ENCODE measurements at places on chromosomes 1 and 21. TPM values are rescaled to one million over a fixed set of nuclear protein-coding genes. Genes with fewer than 3 reads are reported as not detected.

ADGRL4 gene
- total RNA-seq: not detected

- DNase-seq: peak; percentile 37
Observed at GRCh38 chr1:212291505-212292134, 6.4 kb downstream of the PPP2R5A start.

GRCh38 chr1:31199949-31200348 lies 39.7 kb downstream of the NKAIN1 start:
- no peak for DNase-seq

- peak; percentile 69 for DNase-seq
Observed at GRCh38 chr1:24586970-24587820, 31.3 kb downstream of the NCMAP start.

DNA sequence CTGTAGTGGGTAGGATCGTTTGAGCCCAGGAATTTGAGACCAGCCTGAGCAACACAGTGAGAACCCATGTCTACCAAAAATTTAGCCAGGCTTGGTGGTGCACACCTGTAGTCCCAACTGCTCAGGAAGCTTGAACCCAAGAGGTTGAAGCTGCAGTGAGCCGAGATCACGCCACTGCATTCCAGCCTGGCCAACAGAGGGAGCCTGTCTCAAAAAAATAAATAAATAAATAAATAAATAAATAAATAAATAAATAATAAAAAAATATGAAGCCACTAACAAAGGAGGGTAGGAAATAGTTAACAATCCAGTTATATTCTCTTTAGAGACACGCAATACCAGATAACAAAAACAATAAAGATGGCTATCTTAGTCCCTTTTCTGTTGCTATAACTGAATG lies 11.9 kb upstream of the CBR3 start:
- DNase-seq: no peak

RXRG gene
- total RNA-seq: not detected

DNA sequence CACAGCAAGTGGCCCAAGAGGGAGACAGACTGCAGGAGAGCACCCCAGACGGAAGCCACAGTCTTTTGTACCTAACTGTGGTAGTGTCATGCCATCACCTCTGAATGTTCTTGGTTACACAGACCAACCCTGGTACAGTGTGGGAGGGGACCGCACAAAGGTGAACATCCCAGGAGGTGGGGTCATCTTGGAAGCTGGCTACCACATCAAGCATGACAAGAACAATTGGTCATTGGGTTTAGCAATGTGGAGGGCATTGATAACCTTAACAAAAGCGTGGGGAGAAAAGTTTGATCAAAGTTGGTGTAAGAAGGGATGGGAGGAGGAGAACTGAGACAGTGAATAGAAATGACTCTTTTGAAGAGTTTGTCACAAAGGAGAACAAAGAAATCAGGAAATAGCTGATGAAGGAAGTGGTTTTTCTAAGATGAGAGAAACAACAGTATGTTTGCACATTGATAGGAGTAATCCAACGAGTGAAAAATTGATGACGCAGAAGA lies 87.1 kb upstream of the CACNA1E start:
- DNase-seq: no peak

GRCh38 chr1:192936313-192937018 lies 122.7 kb downstream of the UCHL5 start:
- DNase-seq: no peak

RGS16 gene
- not detected for total RNA-seq

DNA sequence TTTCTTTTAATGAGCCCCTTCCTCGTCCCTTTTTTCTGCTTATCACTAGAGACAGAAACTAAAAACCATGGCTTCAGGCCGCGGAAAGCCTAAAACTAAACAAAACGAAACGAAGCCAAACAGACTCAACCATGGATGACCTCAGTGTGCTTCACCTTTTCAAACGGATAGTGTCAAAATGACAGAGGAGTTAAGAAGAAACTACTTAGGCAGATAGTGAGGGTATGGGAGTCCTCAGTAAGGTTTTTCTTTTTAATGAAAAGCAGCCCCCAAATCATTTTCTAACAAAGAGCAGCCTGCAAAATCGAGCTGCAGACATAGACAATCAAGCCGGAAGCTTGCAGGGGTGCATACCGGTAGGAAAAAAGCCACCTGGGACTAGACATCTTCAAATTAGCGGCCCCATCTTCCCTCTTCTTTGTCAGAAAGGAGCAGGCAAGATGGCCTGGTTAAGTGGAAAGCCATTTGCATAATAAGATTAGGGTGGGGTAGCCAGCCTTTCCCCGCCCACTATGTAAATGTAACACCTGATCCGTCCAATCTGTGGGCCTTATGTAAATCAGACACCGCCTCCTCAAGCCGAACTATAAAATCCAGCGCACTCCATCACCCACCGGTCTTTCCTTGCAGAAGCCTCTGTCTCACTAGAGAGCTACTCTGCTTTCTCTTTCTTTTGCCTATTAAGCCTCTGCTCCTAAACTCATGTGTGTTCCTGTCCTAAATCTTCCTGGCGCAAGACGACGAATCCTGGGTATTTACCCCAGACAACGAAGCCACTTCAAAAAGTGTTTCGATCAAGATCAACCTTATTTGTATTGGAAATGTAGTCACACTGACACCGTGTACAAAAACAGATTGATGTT lies 6.2 kb upstream of the ERO1B start:
- DNase-seq: no peak

DNA sequence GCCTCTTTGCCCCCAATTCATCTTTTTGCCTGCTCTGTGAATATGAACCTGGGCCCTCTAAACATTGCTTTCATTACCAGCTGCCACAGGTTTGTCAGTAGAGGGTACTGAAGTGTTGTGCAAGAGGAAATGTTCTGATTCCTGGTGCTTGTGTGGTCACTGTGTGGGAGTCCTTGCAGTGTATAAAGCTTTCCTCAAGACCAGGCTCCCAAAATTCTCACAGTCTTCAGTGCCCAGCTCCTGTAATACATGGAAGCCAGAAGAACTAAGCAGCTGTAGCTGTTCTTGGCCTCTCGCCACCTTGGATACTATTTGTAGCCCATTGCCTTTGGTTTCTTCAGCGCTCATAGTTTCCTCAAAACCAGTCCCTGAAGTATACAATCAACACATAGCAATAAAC lies 1046.2 kb downstream of the BRINP3 start:
- DNase-seq: no peak

JUN gene
- total RNA-seq: 7.9 TPM

KPRP gene
- not detected for total RNA-seq

DNA sequence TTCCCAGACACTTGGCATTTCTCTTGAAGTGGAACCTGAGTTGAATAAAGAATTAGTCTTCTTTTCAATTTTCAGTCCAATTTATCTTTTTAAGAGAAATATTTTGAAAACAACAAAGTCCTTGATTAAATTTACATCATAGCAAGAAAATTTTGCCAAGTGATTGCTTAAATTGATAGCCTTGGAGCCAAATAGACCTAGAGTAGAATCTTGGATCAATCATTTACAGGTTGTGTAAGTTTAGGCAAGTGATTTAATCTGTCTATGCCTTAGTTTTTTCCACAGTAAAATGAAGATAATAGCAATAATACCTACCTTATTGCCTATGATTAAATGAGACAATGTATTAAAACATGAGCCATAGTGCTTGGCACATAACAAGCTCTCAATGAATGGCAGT lies 113.9 kb downstream of the LHX9 start:
- no peak for DNase-seq

DNA sequence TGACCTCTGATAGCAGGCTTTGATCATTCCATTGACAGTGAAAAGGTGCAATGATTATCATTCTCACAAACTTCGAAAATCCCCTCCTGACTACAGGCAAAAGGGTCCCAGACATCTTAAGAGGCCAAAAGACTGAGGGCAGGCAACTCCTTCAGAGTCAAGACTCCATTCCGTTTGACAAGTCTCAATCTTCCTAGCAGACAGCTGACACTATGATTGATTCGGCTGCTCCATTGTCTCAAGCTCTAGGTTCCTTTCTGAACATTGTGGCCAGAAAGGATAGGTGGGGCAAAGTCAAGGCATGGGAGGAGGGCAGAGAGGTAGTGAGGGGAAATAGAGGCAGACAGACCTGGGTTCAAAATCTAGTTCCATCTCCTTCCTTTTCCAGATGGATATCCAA lies 53.7 kb upstream of the MAN1A2 start:
- no peak for DNase-seq

DNA sequence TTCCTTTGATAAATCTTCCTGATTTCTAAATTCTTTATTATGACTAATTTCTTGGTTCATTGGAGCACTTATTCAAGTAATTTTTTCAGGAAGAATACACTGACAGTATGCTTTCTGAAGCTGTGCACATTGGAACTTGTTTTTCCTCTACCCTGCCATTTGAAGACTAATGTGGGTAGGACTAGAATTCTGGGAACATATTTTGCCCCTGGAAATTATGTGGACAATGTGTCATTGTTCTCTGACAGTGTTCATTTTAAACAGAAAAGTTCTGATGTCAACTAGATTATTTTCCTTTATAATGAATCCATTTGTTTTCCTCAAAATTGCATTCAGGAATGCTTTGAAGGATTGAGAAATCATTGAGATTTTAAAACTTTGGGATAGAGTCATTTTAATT lies 34.8 kb upstream of the ST6GALNAC5 start:
- no peak for DNase-seq

CFAP298 gene
- 83.8 TPM for total RNA-seq

DNA sequence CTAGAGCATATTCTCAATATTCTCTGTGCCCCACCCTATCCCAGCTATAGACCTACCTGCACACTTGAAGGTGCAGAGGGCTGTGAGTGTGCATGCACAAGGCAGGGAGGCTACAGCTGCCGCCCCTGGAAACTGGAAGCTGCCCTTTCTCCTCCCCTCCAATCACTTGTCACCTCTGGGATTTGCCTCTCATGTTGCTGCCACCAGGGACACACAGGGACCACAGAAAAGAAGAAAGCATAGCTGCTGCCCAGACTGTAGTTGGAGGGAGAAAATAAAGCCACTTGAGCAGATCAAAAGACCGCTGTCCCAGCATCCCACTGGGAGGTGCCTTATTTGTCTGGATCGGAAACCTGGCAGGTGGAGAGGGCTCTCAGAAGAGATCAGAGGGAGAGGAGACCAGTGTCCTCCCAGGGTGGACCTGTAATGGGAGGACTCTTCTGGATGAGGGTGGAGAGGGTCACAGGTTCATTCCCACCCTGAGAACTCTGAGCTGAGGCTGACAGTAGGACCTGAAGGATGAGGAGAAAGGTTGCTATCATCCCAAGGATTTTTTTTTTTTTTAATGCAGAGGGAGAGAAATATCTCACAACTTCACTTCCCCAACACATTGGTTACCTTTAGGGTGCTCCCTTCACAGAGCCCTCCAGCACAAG lies 7.6 kb upstream of the INPP5B start:
- no peak for DNase-seq

Measured in G401 (cell line).